ENCODE measurements at places on chromosomes 11 and 22. TPM values are rescaled to one million over a fixed set of nuclear protein-coding genes. Genes with fewer than 3 reads are reported as not detected.

Gene BAIAP2L2
- total RNA-seq: not detected

Gene KRTAP5-8
- total RNA-seq: not detected

Gene PATE2
- not detected for total RNA-seq

Gene GDPD4
- not detected for total RNA-seq

Gene FAT3
- total RNA-seq: 23.1 TPM

Gene HMOX1
- 5.1 TPM for total RNA-seq

Gene CHRM4
- 0.81 TPM for total RNA-seq

Gene CBLIF
- not detected for total RNA-seq

Gene PITPNM1
- total RNA-seq: 7.9 TPM

Gene GRIK4
- total RNA-seq: not detected

Gene SLC22A12
- total RNA-seq: not detected

Gene SDF2L1
- total RNA-seq: 17.0 TPM

Gene MTFP1
- total RNA-seq: 19.6 TPM

Gene LSP1
- total RNA-seq: 15.0 TPM

Gene PIM3
- 51.2 TPM for total RNA-seq

Gene HEPN1
- total RNA-seq: not detected

Gene CST6
- total RNA-seq: not detected

Gene RAPSN
- total RNA-seq: 91.3 TPM

Gene SLC22A25
- not detected for total RNA-seq

Gene C11orf42
- not detected for total RNA-seq

Gene AMOTL1
- 52.5 TPM for total RNA-seq

Gene GALNT18
- 15.1 TPM for total RNA-seq

Gene SFI1
- 11.8 TPM for total RNA-seq

Gene UBQLNL
- total RNA-seq: not detected

Gene TSSK2
- total RNA-seq: not detected

Gene B3GAT1
- total RNA-seq: not detected

Gene A4GALT
- 7.1 TPM for total RNA-seq

Gene TENM4
- total RNA-seq: 0.53 TPM

Gene PANX3
- not detected for total RNA-seq

Gene PRMT3
- 49.5 TPM for total RNA-seq

Gene GRM5
- 0.04 TPM for total RNA-seq

Gene MS4A6A
- total RNA-seq: not detected

Gene MS4A8
- not detected for total RNA-seq

Gene POU2AF3
- total RNA-seq: not detected

Gene TPH1
- total RNA-seq: 0.08 TPM

Gene OR4D5
- not detected for total RNA-seq

Gene RAB38
- not detected for total RNA-seq

Gene UCP3
- total RNA-seq: 0.53 TPM

Gene NEFH
- not detected for total RNA-seq

Gene FGF19
- total RNA-seq: not detected

Gene ANO1
- 1.6 TPM for total RNA-seq

Gene HTR3B
- not detected for total RNA-seq

Gene SLC25A17
- 37.0 TPM for total RNA-seq

Gene CREB3L1
- 0.30 TPM for total RNA-seq

Gene OR51B5
- total RNA-seq: 0.28 TPM

Gene TMEM191C
- total RNA-seq: 0.67 TPM

Gene CYB5R2
- not detected for total RNA-seq

Gene PYGM
- total RNA-seq: 8.0 TPM

Gene KCNJ1
- total RNA-seq: not detected

Gene TRMT2A
- total RNA-seq: 28.3 TPM

Gene OR51G1
- not detected for total RNA-seq

Gene UQCC3
- total RNA-seq: 15.7 TPM

Gene PMM1
- total RNA-seq: 10.3 TPM

Gene TRIM29
- total RNA-seq: not detected

Data from SJCRH30 (cell line).